ENCODE measurements at places on chromosomes 13 and 19. TPM values are rescaled to one million over a fixed set of nuclear protein-coding genes. Genes with fewer than 3 reads are reported as not detected.

Gene PSG4
- total RNA-seq, result not detected

Gene ZNF544
- total RNA-seq, result 54.0 TPM

Gene ZNF345
- 3.2 TPM for total RNA-seq

Gene LGI4
- not detected for total RNA-seq

Gene WTIP
- total RNA-seq, result 15.7 TPM
